ENCODE measurements at places on chromosomes 11 and 22. TPM values are rescaled to one million over a fixed set of nuclear protein-coding genes. Genes with fewer than 3 reads are reported as not detected.

GRCh38 chr11:90661233-90661632, 438.4 kb upstream of the CHORDC1 start:
- no peaks in the 10 kb centered on the region for H3K4me1 ChIP-seq
- no peaks in the 10 kb centered on the region for H3K36me3 ChIP-seq
- H3K27ac ChIP-seq: no peak overlapping the region
- no peaks in the 10 kb centered on the region for H3K27me3 ChIP-seq
- no peak overlapping the region for H3K4me3 ChIP-seq
- DNase-seq: no peak

- no peaks in the 10 kb centered on the region for H3K36me3 ChIP-seq
- H3K4me1 ChIP-seq: no peaks in the 10 kb centered on the region
- peaks cover 23% of the 10 kb centered on the region for H3K27me3 ChIP-seq
- H3K27ac ChIP-seq: no peak overlapping the region
Observed at GRCh38 chr11:119793335-119793984, 64.5 kb upstream of the NECTIN1 start.

The CFAP300 gene
- total RNA-seq: 7.2 TPM

DNA sequence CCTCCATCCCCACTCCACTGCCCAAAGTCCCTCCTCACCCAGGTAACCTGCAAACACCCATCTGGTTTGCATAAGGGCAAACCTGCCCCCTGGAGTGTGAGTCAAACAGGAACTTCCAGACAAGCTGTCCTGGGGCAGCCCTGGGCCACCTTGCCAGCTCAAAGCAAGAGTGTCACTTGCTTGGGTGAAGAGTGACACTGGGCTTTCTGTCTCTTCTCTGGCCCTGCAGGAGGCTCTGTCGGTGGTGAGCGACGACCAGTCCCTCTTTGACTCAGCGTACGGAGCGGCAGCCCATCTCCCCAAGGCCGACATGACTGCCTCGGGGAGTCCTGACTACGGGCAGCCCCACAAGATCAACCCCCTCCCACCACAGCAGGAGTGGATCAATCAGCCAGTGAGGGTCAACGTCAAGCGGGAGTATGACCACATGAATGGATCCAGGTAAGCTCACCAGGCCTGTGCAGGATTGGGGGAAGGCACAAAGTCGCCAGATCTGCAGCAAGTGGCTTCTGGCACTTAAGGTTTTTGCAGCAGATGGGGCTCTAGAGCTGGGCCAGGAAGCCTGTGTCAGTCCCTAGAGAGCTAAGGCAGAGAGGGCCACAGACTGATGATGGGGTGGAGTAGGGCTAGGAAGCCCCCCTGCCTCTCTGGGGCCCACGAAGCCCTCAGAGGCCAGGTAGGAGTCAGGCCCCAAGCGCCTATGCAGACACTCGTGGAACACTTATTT, 64.2 kb downstream of the FLI1 start:
- peaks cover 49% of the 10 kb centered on the region for H3K36me3 ChIP-seq
- peaks cover 17% of the 10 kb centered on the region for H3K4me1 ChIP-seq
- DNase-seq: no peak
- no peaks in the 10 kb centered on the region for H3K27me3 ChIP-seq
- no peak overlapping the region for H3K4me3 ChIP-seq

DNA sequence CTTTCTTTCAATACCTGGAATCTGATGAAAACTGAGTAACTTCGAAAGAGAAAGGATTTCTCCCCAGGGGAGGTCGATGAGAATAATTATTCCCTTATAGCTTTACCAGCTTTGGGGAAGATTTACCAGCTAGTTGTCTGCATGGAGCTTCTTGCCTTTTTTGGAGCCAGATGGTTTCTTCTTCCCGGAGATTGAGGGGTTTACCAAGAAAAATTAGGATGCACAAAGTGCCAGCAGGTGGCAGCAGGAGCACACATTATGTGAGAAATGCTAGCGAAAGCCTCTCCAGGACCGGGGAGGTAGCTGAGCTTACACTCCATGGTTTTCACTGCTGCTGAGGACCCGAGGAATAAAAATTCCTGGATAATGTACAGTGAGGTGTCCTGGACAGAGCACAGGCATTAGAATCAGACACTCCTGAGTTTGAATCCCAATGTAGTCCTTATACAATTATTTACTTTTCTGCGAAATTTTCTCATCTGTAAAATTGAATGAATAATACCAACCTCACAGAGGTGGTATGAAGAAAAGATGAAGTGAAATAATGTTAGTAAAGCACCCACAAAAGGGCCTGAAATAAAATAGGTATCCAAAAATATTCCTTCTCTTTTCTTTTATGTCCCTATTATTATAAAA, 46.0 kb upstream of the PARVA start:
- no peak overlapping the region for H3K27ac ChIP-seq
- DNase-seq: peak; percentile 76
- no peaks in the 10 kb centered on the region for H3K27me3 ChIP-seq
- H3K36me3 ChIP-seq: peaks cover 3% of the 10 kb centered on the region
- no peaks in the 10 kb centered on the region for H3K4me1 ChIP-seq
- H3K4me3 ChIP-seq: no peak overlapping the region

Data from lower lobe of right lung (tissue), 2 donors.